CD8-positive, alpha-beta memory T cell (primary cell): ENCODE measurements at places on chromosomes 4 and X. TPM values are rescaled to one million over a fixed set of nuclear protein-coding genes. Genes with fewer than 3 reads are reported as not detected.

MFAP3L gene
- total RNA-seq, result 3.0 TPM

L1CAM gene
- total RNA-seq, result 0.79 TPM

FAM53A gene
- total RNA-seq, result 1.9 TPM

ACE2 gene
- not detected for total RNA-seq
